Stimulated activated naive CD4-positive, alpha-beta T cell (primary cell): ENCODE measurements at places on chromosomes 11 and 22.

- no peak for DNase-seq
These were observed 120.6 kb upstream of the TIMP3 start for GRCh38 chr22:32680895-32681294.

GRCh38 chr11:70587075-70587389, 188.7 kb downstream of the CTTN start:
- DNase-seq, result no peak

GRCh38 chr11:14642873-14643696, 519 bp upstream of the PDE3B start:
- peak; percentile 47 for DNase-seq

DNA sequence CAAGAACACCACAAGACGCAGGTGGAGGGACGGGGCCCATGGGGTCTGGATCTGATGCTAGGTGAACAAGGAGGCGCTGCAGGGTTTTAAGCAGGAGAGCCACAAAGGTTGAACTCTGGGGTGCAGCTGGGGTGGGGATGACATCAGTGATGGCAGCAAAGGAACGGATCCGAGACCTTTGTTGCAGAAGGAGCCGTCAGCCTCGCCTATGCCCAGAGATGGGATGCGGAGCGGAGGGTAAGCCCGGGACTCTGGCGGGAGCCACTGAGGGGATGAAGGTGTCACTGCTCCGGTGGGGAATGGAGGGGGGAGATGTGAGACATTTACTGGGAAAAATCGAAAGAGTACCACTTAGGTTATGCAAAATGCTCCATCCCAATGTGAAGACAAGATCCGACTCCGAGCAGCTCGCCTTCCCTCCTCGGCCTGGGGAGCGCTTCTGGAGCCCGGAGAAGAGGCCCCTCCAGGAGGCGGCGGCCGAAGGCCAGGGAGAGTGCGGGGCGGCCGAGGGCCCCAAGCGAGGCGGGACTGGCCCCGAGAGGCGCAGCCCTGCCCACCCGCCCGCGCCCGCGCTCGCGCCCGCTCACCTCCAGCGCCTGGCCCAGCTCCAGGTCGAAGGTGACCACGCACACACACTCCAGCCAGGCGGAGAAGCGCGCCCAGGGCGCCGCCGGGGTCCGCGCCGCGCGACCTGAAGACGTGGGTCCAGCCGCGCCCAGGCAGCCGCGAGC, 422 bp downstream of the DENND6B start:
- DNase-seq, result no peak

GRCh38 chr11:32121012-32121411, 30.1 kb downstream of the RCN1 start:
- no peak for DNase-seq

GRCh38 chr11:104812103-104812788, 86.0 kb downstream of the CASP12 start:
- DNase-seq, result no peak

DNA sequence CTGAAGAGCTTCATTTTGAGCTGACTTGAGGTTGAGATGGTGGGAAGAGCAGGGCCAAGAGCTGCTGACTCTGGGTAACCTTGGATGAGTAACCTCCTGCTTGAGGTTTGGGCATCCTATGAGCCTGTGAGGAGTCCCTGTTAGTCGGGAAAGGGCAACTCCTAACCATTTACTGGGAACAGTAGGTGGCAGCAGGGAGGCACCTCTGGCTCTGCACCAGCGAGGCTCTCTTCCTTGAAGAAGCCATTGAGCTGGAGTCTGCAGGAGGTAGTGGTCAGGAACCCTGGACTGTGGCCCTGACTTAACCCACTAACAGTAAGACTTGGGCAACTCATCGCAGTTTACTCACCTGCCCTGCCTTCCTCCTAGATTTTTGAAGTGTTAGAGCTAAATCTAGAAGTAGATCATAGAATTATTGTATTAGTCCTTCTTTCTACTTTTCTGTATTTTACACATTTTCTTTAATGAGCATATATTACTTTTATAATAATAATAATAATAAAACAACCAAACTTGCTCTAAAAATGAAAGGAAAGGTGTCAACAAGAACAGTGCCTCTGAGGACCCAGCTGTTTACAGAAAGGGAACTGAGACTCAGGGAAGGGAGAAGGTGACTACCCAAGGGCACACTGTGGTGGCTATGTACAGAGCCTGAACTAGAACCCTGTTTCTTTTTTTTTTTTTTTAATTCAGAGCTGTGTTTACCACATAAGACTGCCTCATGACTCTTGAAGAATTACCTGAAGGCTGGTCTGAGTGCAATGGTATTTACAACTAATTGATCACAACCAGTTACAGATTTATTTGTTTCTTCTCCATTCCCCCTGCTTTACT, 47.5 kb downstream of the MEI1 start:
- DNase-seq, result peak; percentile 14

- no peak for DNase-seq
These were observed 42.5 kb downstream of the INSC start for GRCh38 chr11:15157181-15157580.

- DNase-seq, result no peak
These were observed 552.8 kb upstream of the LRRC4C start for GRCh38 chr11:42012271-42012670.

DNA sequence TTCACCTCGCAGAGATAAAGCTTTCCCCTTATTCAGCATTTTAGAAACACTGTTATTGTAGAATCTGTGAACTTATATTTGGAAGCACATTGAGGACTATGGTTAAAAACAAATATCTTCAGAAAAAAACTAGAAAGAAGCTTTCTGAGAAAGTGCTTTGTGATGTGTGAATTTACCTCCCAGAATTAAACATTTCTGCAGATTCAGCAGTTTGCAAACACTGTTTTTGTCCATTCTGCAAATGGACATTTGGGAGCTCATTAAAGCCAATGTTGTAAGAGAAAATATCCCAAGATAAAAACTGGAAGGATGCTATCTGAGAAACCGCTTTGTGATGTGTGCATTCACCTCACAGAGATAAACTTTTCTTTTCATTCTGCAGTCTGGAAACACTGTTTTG, 272.7 kb downstream of the OR4A5 start:
- no peak for DNase-seq

- no peak for DNase-seq
These were observed 428.5 kb downstream of the FAM181B start for GRCh38 chr11:82305123-82305522.

DNA sequence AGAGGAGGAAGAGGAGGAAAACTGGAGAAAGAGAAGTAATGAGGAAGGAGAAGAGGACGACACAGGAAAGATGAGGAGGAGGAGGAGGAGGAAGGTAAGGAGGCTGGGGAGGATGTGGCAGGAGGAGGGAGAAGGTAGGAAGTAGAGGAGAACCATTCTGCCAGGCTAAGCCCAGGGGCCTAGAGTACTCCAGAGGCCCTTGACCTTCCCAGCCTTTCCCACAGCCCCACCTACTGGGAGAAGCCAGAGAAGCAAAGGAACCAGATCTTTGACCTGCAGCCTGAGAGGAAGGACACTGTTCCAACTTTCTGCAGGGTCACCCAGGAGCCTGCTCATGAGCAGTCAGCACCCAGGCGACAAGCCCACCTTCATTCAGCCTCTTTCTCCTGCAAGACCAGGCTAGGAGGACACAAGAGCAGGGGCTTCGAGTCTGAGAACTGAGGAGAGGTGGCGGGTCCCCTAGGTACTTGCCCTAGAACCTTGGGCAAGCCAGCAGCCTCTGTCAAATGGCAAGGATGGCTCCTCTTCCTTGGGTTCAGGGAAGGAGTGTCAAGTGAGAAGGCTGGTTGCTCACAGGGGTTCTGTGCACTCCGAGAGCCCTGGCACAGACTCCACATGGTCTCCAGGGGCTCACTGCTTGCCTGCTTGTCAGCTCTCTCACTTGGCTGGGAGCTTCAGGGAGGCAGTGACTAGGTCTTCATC, 27.9 kb upstream of the OAF start:
- no peak for DNase-seq

DNA sequence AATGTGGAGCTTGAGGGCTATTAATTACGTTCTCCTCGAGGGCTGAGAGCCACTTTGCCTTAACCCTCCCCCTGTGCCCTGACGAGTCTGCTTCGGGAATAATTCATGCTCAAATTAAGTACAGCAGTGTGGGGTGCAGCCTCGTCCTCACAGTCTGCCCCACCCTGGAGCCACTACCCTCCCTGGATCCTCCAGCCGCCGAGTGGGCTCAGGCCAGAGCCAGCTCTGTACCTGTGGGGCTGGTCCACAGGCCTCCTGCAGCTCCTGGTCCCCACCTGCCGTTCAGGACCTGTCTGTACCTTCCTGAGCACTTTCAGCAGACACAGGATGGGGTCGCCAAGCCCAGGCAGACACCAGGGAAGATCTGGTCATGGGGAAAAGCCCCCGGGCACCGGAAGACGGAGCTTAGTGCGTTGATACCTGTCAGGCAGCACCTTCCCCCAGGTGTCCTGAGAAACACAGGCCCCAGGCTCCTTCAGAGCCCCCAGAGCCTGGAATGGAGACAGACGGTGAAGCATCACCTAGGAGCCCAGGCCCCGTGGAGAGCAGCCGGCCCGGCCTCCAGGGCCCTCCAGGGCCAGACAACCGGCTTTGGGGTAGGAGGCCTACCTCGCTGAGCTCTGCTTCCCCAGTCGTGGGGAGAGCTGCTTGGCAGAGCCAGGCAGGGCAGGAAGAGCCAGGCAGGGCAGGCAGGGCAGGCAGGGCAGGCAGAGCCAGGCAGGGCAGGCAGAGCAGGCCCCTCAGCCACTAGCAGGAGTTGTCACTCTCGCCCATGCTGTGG, 9.7 kb downstream of the TSPAN32 start:
- no peak for DNase-seq

GRCh38 chr11:7246179-7246578, 5.5 kb upstream of the SYT9 start:
- DNase-seq, result no peak

DNA sequence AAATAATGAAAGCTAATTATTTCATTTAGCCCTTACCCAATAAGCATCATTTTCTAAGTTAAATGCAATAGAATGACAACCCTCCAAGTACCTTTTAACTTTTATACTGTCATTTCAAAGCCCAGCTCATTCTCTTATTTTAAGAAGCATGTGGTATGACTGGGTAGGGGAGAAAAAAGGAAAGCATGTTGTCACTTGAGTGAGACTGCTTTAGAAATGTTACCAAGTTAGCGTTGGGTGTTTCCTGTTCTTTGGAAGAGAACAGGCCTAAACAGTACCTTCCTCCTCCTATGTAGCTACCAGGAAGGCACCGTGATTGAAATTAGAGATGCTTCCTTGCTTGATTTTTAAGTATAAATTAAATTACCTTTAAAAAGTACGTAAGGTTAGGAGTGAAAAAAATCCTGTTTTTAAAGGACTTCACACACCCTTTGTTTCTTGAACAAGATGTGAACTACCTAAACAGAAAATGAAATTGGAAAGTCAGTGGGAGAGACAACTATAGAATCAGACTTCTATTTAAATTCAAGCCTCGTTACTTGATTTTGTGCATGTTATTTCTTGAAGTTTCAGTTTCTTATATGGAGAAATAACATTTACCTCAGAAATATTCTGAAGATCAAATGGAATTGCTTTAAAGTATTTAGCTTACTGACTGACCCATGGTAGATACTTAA, 741 bp upstream of the CNTF start:
- no peak for DNase-seq

DNA sequence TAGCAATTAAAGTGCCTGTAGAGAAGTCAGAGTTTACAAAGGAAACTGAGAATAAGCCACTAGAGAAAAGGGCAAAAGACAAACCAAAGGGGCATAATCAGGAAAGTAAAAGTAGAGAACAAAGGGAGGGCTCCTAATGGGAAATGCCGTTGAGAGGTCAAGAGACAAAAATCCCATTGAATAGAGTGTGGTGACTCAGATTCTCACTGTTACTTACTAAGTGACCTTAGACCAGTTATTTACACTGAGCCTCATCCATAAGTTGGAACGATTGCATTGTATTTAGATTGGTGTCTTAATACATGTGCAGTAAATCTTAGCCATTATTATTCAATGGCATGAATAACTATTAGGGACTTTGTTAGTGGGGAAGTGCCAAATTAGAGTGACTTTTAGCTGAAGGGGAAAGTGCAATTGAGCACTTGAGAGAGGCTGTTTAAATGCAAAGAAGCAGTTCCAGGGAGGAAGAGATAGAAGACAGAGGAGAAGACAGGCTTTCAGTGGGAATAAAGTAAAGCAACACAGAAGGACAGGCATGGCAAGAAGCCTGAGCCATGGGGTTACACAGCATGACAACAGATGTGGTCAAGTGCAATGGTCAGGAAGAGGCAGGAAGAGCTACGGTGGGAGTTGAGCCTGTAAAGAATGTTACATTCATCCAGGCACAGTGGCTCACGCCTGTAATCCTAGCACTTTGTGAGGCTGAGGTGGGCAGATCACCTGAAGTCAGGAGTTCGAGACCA, 82.6 kb downstream of the UBASH3B start:
- no peak for DNase-seq

DNA sequence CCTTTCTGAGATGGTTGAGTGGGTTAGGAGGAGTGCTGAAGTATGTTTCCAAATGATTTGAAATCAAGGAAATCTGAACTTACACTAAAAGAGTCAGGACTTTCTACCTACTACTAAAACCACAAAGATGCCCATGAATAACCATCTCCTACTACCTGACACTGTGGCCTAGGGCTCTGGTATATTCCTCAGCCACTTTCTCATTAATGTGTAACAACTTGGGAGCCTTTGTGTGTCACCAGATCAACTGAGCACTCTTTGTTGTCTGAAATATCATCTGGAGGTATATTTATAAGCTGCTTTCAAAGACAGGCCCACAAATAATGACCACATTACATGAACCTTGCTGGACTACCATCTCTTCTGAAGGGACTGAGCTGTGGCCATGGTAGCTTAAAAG, 43.9 kb downstream of the RELT start:
- DNase-seq, result no peak

GRCh38 chr11:72641522-72642042, 32.6 kb downstream of the PDE2A start:
- DNase-seq, result no peak

DNA sequence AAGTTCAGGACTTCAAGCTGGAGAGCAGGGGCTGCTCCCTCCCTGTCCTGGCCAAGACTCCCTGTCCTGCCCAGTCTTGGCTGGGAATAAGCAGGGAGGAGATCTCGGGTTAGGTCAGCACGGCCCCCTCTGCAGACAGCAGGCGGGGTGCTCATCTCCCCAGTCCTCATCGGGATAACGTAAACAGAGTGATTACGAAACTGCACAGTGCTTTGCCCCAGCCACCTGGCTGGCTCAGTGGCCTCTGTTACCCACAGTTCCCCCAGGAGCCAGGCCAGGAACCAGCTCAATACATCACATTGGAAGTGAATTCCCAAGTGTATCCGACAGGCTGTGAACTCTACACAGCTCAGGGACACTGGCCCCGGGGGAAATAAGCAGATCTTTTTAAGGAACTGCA, 42.7 kb upstream of the KCNJ11 start:
- no peak for DNase-seq
